NCI-H1694 (cell line): ENCODE measurements at places on chromosomes 2 and 18.

GRCh38 chr2:64092502-64092901, 51.7 kb downstream of the PELI1 start:
- no peak for DNase-seq

DNA sequence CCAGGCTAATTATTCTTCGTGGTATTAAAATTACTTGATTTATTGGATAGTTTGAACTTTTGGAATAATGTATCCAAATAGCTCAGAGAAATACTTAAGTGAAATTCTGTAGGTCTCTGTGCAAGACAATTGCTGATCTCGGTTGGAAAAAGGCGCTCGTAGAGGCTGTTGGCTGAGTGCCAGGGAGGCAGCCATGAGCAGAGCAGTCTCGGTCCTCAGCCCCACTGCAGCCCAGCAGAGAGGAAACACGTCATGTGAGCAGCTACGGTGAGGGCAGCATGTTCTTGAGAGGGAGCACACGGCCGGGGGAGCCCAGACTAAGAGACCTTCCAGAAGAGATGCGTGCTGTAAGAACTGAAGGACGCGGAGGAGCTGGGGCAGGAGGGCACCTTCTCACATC, 42.5 kb downstream of the DCDC2C start:
- no peak for DNase-seq

DNA sequence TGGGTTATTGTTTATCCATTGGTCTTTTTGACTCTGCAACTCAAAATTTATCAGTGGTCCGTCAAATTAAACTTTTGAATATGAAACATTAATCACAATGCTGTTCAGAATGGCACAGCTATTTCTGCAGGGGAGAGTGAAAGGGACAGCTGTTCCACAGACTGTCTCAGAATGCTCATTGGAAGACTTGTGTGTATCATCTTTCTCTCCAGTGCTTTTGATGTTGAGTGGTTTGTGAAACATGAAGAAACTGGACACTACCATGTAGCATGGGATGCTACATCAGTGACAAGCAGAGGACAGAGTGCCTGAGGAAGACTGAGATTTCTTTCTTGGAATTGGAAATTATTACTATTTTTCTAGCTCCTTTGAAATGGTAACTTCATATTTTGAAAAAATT, 115.7 kb downstream of the PLCL1 start:
- DNase-seq: no peak

GRCh38 chr2:63983986-63984605, 35.1 kb downstream of the VPS54 start:
- DNase-seq: no peak

- DNase-seq: no peak
Measured at GRCh38 chr2:240333985-240334384, 101.5 kb upstream of the GPC1 start.

- DNase-seq: no peak
Measured at GRCh38 chr2:24763843-24764242, 29.3 kb downstream of the PTRHD1 start.

DNA sequence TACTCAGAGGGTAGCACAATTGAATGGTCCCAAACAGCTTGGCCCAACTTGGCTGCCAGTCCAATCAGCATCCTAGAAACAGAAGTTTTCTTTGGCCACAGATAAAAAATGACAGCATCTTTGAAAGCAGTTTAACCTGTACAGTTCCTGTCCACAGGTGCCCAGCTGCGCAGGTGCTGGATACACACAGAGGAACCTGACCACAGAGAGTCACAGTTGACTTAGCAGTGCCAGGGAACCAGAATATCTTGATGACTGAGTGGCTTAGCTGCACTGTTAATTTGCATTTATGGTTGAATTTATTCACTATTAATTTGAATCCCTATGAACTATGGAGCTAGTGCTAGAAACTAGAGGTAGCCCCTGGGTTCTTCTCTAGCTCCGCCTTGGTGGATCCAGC, 93.7 kb downstream of the TPGS2 start:
- DNase-seq: no peak
